ENCODE measurements at places on chromosomes 2 and 18. TPM values are rescaled to one million over a fixed set of nuclear protein-coding genes. Genes with fewer than 3 reads are reported as not detected.
A peak's percentile ranks its signal among the peaks of the same experiment; 100 is the strongest.

- peaks cover 3% of the 10 kb centered on the region for H3K36me3 ChIP-seq
- no peak overlapping the region for H3K27ac ChIP-seq
- H3K4me3 ChIP-seq = no peak overlapping the region
- no peak for DNase-seq
These were observed 176.1 kb downstream of the TXNL1 start for GRCh38 chr18:56462276-56462675.

- H3K27me3 ChIP-seq = peaks cover 10% of the 10 kb centered on the region
- DNase-seq = no peak
- no peaks in the 10 kb centered on the region for H3K4me1 ChIP-seq
These were observed 42.0 kb upstream of the LTBP1 start for GRCh38 chr2:32904751-32905150.

DNA sequence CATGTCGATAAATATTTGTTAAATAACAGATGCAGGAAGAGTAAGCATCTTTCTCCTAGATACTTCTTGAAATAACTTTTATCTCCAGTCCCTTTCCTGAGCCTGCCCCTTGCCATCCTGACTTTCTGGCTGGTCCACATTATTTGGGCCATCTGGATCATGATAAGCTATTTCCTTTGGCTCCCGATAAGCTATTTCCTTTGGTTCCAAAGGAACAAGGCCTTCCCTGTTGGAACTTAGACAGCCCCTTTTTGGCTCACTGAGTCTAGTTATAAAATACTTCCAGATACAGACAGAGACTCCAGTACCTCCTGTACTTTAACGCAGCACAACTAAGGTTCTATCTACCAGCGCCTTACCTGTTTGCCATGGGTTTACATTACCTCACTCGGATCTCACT is 205.3 kb upstream of the CCDC150 start:
- H3K27me3 ChIP-seq = no peaks in the 10 kb centered on the region
- no peaks in the 10 kb centered on the region for H3K36me3 ChIP-seq
- no peak for DNase-seq
- no peaks in the 10 kb centered on the region for H3K4me1 ChIP-seq
- H3K27ac ChIP-seq = no peak overlapping the region

GRCh38 chr2:233917116-233917515 is at the start of gene TRPM8:
TRPM8 (plus strand) TSS chr2:233917373; CDS start chr2:233926538, 9,165 bp downstream.
- peaks cover 34% of the 10 kb centered on the region for H3K27me3 ChIP-seq
- DNase-seq = no peak
- H3K4me1 ChIP-seq = no peaks in the 10 kb centered on the region
- no peak within 1 kb of the TSS for H3K27ac ChIP-seq

FAM237A gene
- not detected for total RNA-seq

HOXD13 gene
- not detected for total RNA-seq

TYMS gene
- 67.4 TPM for total RNA-seq

GRCh38 chr2:234463626-234464290 is 33.1 kb downstream of the ARL4C start:
- no peak for DNase-seq
- no peaks in the 10 kb centered on the region for H3K36me3 ChIP-seq
- peak overlapping the region; percentile 25 for H3K4me3 ChIP-seq
- H3K4me1 ChIP-seq = peaks cover 33% of the 10 kb centered on the region
- peak overlapping the region; percentile 27 for H3K27ac ChIP-seq

DNA sequence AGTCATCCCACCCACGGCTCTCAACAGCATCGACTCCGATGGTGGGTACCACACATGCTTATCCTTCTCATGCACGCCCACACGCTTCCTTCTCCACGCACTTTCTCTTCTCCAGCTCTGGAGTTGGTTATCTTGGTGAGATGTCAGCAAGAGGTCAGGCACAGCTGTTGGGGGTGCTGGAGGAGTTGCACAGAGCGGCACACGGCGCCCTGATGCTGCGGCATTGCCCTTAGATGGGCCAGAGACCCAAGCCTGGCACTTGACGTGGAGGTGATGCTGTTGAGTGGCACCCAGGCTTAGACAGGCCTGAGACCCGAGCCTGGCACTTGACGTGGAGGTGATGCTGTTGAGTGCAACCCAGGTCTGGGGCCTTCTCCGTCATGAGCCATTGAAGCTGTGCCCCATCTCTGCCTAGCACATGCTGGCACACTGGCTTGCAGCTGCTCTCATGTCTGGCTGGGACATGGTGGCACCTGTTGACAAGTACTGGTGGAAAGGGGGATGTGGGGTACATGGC is 83.2 kb downstream of the DGKD start:
- H3K27ac ChIP-seq = no peak overlapping the region
- DNase-seq = no peak
- peaks cover 2% of the 10 kb centered on the region for H3K36me3 ChIP-seq

AFF3 gene
- 7.3 TPM for total RNA-seq

DNA sequence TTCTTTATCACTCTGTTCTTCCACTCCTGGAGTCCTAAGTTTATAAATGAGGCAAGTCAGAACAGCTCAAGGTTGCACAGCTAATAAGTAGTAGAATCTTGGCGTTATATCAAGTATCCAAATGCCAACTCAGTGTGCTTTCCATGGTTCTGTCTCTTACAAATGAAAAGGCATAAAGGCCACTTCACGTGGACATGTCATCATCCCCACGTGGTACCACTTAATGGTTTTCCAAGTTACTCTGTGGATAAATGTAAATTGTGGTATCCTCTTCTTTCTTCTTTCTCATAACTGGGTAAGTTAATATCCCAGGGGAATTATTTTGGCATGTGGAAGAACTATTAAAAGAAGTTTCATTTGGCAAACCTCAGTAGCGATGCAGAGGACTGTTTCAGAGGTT is 131.5 kb upstream of the L3MBTL4 start:
- H3K4me1 ChIP-seq = peaks cover 3% of the 10 kb centered on the region
- H3K4me3 ChIP-seq = no peak overlapping the region
- DNase-seq = no peak
- H3K27me3 ChIP-seq = no peaks in the 10 kb centered on the region
- H3K36me3 ChIP-seq = no peaks in the 10 kb centered on the region

DNA sequence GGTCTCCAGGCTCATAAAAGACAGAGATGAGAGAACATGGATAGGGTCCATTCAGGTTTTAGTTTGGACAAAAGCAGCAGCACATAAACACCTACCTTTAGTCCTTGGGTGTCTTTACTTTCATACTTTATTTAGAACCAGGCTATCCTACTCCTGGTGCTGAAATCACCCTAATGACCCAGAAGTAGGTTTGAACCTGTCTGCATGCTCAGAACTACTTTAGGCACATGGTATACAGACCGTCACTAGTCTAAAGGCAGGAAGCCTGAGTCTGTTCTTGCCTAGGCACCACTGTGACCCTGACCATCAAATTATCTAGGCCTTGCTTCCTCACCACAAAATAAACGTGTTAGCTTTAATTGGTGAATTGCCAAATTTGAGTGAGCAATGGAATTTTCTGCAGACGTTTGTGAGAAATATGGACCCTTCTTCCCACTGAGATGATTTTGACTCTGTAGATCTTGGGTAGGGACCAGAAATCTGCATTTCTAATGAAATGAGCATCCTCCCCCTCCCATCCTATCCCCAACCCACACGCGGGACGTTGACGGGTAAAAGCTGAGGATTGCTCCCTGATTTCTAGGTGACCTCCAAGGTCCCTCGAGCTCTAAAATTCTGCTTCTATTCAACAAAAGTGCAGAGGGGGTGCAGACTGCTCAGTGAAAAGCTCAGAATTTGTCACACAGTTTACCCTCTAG is 75.1 kb downstream of the PLEKHM3 start:
- DNase-seq = no peak
- H3K27ac ChIP-seq = no peak overlapping the region
- no peak overlapping the region for H3K4me3 ChIP-seq

- peaks cover 34% of the 10 kb centered on the region for H3K4me1 ChIP-seq
- peak overlapping the region; percentile 78 for H3K4me3 ChIP-seq
- H3K36me3 ChIP-seq = no peaks in the 10 kb centered on the region
- H3K27ac ChIP-seq = peak overlapping the region; percentile 34
These were observed 2.6 kb upstream of the CYP26B1 start for GRCh38 chr2:72150157-72150860.

NMS gene
- not detected for total RNA-seq

ATOH8 gene
- 1.3 TPM for total RNA-seq

PDE1A gene
- 3.3 TPM for total RNA-seq

DNA sequence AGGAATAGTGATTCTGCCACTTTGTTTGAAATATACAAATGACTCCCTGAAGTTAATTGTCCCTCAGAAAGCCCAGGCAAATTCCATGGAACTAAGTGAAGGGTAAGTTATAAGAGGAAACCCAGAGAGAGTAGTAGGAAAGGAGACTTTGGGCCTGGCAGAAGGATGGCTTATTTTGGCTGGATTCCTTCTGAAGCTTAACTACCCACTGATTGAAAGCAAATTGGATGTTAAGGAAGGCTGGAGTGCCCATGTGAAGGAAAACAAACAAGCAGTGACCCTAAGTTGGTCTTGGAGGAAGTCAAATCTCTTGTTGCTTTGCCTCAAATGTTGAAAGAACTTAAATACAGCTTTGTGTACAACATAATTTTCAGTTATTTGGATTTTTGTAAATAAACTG is 1106.4 kb upstream of the ZEB2 start:
- H3K4me3 ChIP-seq = no peak overlapping the region
- H3K4me1 ChIP-seq = no peaks in the 10 kb centered on the region
- H3K27me3 ChIP-seq = no peaks in the 10 kb centered on the region
- H3K36me3 ChIP-seq = no peaks in the 10 kb centered on the region
- no peak for DNase-seq

- H3K27me3 ChIP-seq = no peaks in the 10 kb centered on the region
- no peak for DNase-seq
- H3K4me3 ChIP-seq = no peak overlapping the region
- peaks cover 3% of the 10 kb centered on the region for H3K4me1 ChIP-seq
- peaks cover 4% of the 10 kb centered on the region for H3K36me3 ChIP-seq
- no peak overlapping the region for H3K27ac ChIP-seq
These were observed 44.9 kb upstream of the SLC3A1 start for GRCh38 chr2:44230378-44230777.

- no peaks in the 10 kb centered on the region for H3K36me3 ChIP-seq
- H3K27me3 ChIP-seq = peaks cover 5% of the 10 kb centered on the region
- H3K4me3 ChIP-seq = no peak overlapping the region
- H3K4me1 ChIP-seq = no peaks in the 10 kb centered on the region
- no peak for DNase-seq
These were observed 31.8 kb upstream of the DLX1 start for GRCh38 chr2:172053486-172053885.

- H3K27ac ChIP-seq = no peak overlapping the region
- H3K36me3 ChIP-seq = no peaks in the 10 kb centered on the region
- no peak overlapping the region for H3K4me3 ChIP-seq
- H3K27me3 ChIP-seq = no peaks in the 10 kb centered on the region
These were observed 29.8 kb downstream of the TSPYL6 start for GRCh38 chr2:54226260-54226659.

CDKL4 gene
- total RNA-seq = 2.0 TPM

Data from progenitor cell of endocrine pancreas (in vitro differentiated cells).